Fibroblast of skin of left quadriceps (primary cell): ENCODE measurements at places on chromosomes 1 and 21.

DNA sequence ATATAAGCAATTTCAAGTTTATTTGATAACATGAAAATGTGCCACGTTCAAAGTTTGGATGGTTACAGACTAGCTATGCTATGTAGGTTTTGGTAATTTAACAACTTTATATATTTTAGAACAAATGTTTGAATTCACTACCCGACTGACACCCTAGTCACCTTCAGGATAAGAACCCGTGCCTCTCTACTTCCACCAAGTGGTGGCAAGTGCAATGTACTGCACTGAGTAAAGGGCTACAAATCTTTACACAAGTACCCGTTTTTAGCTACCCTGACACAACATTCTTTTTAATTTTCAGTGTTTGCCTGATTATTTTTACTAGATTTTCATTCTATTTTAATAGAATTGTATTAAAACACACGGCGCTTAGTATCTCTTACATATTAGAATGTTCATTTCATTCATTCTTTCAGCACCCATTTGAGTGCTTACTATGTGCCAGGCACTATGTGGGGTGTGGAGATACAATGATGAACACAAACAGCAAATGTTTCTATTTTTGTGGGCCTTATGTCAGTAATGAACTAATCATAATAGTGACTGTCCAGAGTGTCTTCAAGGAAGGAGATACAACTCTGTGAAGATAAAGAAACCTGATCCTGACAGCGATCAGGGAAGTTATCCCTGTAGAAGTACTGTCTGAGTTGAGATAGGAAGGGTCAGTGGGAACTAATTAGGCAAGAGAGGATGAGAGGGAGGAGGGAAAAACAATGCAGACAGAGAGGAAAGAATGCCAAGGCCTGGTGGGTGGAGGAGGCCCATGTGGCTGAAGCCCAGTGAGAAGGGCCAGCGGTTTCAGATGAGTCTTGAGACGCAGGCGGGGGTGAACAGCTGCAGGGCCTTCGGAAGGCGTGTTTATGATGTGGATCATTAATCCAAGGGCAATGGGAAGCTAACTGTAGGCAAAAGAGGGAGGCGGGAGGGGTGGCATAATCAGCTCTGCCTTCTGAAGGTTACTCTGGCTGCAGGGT lies 3.8 kb downstream of the LCA5L start:
- DNase-seq: no peak

DNA sequence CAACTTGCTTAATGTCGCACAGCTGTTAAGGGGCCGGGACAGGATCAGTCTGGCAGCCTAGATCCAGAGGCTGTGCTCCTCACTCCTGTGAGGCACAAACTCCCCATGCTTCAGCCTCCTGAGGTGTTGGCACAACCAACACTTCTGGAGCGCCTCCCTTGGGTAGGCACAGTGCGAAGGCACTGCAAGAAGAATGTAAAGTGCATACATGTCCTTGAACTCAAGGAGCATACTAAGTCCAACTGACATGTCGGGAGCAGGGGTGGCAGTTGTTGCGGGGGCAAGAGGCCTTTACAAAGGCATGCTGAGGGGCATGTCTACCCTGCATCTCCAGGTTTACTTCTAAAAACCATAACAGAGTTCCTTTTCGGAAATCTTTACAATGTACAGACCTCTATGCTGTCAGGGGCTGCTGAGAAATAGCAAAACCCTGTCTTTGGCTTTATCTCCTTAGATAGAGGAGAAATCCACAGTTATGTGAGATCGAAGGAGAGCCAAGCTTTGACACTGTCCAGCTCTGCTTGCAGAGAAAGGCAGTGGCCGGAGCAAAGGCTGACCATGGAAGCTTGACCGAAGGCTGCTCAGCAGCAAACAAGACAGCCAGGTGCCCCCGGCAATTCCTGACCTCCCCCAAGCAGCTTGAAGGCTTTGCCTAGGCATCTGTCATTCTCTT lies 93.9 kb downstream of the CDC7 start:
- DNase-seq: no peak

DNA sequence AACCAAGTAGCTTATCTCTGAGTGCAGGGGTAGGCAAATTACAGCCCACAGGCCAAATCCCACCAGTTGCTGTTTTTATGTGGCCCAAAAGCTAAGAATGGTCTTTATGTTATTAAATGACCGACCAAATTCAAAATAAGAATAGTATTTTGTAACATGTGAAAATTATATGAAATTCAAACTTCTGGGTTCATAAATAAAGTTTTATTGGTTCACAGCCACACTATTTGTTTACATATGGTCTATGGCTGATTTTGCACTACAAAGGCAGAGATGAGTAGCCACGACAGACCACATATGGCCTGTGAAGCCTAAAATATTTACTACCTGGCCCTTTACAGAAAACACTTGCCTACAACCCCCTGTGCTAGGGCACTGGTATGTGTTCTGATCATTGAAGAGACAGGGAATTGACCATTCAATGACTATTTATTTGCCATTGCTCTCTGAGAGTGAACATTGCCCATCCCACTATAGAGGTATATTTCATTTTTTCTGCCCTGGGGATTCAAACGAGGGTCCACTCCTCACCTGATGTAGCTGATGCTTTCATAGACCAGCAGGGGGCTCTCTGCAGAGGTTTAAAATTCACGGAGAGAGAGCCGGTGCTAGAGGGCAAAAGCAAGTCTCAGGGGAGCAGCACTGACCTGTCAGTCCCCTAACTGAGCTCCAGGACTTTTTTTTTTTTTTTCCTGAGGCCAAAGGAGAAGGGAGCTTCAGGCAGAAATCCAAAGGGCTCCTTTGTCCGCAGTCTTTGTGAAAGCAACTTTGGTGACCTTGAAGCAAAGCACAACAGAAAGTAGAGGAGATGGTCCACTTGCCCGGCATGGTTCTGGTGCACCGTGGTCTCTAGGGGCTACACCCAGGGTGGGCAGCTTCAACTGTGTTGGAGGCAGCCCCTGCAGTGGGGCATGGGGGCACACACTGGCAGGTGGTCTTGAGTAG lies 7.3 kb upstream of the GNL2 start:
- no peak for DNase-seq

- no peak for DNase-seq
Observed at GRCh38 chr1:185767508-185768120, 33.4 kb downstream of the HMCN1 start.

- peak; percentile 18 for DNase-seq
Observed at GRCh38 chr1:220363196-220363837, 91.1 kb upstream of the RAB3GAP2 start.

DNA sequence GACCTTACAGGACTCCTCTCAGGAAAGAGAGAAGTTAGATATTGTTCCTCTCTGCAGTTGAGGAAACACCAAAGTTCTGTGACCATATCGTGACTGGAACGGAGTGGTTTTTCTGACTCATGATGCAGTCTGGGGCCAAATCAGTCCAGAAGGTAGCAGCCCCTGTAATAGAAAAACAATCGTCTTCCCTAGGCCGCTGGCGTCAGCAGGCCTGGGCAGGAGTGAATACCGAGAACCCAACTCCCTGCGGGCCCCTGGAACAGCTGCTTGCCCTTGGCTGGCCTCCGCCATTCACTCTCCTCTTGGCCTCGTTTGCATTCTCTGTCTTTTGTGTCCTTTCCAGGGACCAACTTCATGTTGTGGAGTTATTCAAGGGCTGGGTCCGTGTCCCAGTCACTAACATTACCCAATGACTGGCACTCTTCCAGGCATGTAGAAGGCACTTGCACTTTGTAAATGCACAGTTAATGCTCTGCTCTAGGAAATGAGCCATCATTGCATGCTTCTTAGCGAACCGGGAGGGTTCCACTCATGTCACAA lies 10.9 kb upstream of the CD101 start:
- DNase-seq: peak; percentile 60

GRCh38 chr1:118201524-118201923 lies 16.5 kb upstream of the SPAG17 start:
- DNase-seq: no peak

- DNase-seq: no peak
Observed at GRCh38 chr1:53001128-53001527, 60.9 kb upstream of the PODN start.

- DNase-seq: no peak
Observed at GRCh38 chr1:10143961-10144485, 66.3 kb upstream of the KIF1B start.

DNA sequence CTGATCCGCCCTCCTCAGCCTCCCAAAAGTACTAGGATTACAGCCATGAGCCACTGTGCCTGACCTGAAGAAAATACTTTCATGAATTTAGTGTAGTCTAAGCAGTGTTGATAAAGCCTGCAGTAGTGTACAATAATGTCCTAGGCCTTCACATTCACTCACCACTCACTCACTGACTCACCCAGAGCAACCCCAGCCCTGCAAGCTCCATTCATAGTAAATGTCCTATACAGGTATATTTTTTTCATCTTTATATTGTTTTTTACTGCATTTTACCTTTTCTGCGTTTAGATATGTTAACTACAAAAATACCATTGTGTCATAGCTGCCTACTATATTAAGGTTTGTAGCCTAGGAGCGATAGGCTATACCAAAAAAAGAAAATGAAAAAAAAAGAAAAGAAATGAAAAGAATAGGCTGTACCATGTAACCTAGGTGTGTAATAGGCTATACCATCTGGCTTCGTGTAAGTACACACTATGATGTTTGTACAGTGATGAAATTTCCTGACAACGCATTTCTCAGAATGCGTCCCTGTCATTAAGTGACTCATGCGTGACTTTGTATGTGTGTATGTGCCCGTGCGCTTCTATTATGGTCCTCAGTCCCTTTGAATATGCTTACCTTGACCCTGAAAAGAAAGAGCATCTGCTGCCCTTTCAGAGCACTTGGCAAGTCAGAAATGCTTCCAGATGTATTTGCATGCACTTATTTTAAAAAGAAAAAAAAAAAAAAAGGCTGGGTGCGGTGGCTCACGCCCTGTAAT lies 9.2 kb upstream of the SLAMF8 start:
- no peak for DNase-seq

GRCh38 chr1:9555942-9556341 lies 16.7 kb downstream of the SLC25A33 start:
- no peak for DNase-seq

DNA sequence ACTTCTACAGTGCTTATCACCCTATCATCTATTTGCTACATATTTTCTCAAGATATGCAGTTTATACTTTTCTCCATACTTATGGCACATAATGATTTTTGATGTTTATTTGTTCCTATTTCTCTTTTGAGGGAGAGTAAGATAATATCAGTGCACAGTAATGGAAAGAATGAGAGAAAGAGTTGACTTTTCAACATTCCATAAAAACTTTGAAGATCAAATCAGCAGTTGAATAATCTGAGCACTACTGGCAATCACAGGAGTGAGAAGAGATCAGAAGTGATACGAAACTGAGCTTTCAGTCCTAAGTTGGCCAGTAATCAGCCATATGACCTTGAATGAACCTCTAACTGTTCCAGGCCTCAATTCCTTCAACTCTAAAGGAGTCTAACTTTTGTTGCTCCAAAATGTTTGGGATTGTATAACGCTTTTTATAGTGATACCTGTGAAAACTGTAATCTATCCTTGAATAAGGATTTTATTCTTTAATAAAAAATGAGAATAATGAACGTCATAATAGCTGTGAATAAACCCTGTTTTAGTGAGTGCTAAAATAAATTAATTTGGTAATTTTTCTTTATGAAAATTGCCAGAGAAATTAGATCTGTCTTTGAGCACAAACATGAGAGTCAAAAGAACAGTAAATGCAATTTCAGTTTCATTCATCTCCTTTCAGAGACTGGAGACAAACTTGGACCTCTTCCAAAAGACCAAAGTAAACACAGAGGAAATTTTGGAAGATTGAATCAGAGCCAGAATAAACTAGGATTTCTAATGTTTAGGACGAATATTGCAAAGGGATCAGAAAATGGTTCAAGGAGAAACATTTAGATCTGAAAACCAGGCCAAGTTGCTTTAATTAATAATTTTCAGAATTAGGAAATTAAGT lies 309.9 kb downstream of the ADGRL2 start:
- DNase-seq: no peak

- peak; percentile 85 for DNase-seq
Observed at GRCh38 chr1:163844459-163844858, 522.7 kb downstream of the NUF2 start.

- no peak for DNase-seq
Observed at GRCh38 chr1:116096013-116096618, 15.1 kb upstream of the MAB21L3 start.

DNA sequence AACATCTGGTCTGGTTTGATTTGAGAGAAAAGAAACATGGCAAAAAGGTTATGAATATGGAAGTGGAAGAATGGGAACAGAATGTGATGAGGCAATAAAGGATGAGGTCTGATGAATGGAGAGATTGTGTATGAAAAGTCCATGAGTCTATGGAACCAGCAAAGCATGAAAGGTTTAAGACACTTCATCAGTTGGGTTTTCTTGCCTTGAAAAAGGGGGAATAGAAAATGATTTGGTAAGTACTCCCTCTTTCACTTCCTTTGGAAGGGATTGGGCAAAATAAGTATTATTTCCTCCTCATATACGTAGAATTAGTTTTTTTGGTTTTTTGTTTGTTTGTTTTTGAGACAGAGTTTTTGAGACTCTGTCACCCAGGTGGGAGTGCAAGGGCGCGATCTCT lies 155.8 kb downstream of the TRIM33 start:
- no peak for DNase-seq

DNA sequence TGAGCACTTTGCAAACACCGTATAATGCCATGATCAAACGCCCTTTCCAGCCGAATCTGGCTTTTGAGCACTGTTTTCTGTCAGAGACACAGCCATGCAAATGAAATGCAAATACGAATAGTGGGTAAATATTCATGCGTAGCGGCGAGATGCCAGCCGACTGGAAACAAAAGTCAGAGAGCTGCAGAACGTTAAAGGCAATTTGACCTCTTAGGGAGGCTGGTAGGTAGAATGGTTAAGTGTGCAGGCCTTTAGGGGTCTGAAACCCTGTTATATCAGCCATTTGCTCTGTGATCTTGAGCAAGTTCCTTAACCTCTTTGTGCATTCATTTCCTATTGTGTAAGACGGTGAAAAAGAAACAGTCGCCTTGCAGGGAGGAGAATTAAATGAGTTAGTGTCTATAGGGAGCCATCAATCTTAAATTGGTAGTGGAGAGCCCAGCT lies 6.5 kb upstream of the SDHB start:
- DNase-seq: no peak

GRCh38 chr1:118986555-118987467 lies 1.3 kb downstream of the TBX15 start:
- no peak for DNase-seq

DNA sequence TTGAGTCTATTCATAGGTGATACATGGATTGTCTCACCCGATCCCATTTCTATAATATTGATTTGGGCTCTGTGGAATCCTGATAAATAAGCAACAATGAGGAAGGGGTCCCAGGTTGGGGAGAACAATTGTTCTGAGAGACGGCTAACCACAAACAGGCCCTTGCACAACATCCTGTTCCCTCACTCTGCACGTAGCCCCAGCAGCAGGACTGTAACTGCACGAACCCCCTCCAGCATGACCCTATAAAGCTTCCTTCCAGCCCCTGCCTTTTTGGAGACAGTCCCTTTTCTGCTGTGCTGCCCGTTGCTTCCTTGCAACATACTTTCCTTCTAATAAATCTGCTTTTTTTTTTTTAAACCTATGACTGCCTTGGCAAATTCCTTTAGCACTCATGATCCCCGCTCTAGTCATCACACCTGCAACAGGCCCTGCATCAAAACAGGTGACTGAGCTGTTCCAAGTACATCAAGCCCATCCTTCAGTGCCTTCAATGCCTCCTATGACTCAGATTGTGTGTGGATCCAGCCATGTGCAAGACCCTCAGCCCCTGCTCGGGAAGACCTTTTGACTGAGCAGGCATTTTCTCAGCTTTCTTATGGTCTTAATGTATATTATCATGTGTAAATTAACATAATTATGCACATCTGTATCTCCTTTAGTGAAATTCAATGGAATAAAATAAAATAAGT lies 63.7 kb upstream of the B3GALNT2 start:
- DNase-seq: no peak

GRCh38 chr1:99748419-99748818 lies 18.0 kb downstream of the FRRS1 start:
- DNase-seq: no peak

GRCh38 chr1:99170516-99170915 lies 93.8 kb upstream of the PLPPR4 start:
- peak; percentile 12 for DNase-seq
